ENCODE measurements at places on chromosomes 12 and 14.

GRCh38 chr12:29149691-29150281 is 708 bp downstream of the FAR2 start:
- peak; percentile 67 for DNase-seq

- DNase-seq: no peak
Observed at GRCh38 chr14:100791348-100791735, 34.6 kb upstream of the MEG3 start.

- DNase-seq: no peak
Observed at GRCh38 chr14:61219256-61219655, 61.9 kb downstream of the TMEM30B start.

DNA sequence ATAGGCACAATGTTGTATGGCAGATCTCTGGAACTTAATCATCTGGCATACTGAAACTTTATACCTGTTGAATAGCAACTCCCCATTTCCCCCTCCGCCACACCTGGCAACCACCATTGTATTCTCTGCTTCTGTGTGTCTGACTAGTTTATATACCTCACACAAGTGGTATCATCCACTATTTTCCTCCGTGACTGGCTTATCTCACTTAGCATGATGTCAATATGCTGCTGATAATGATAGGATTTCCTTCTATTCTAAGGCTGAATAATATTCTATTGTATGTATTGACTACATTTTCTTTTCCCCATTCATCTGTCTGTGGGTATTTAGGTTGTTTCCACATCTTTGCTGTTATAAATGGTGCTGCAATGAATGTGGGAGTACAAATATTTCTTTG is 21.5 kb downstream of the BRMS1L start:
- DNase-seq: no peak

- DNase-seq: no peak
Observed at GRCh38 chr14:72539661-72540315, 354.1 kb downstream of the DPF3 start.

- DNase-seq: no peak
Observed at GRCh38 chr12:131266591-131267467, 313.1 kb downstream of the ADGRD1 start.

DNA sequence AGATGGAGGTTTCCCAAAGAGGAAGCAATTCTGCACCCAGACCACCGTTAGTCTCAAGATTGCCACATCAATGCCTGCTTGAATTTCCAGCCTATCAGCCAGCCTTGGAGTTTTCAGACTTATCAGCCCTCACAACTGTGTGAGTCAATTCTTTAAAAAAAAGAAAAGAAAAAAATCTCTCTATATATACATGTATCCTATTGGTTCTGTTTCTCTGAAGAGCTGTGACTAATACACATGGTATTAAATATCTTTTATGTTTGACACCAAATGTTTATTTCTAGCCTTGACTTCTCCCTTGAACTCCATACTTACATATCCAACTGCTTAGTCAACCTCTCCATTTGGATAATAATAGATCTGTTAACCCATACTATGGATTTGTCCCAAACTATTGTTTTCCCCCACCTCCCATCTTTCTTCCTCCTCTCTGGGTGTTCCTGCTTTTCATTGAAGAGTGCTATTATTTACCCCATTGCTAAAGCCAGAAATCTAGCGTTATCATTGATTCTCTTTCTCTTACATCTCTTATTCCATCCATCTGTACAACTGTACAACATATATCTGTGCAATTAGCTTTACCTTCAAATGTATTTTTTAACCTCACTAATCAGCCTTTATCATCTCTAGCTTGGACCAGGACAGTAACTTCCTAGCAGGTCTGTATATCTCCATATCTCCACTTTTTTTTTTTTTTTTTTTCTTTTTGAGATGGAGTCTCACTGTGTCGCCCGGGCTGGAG is 22.7 kb upstream of the EID3 start:
- no peak for DNase-seq

- no peak for DNase-seq
Observed at GRCh38 chr12:32292151-32292550, 107.2 kb upstream of the FGD4 start.

- DNase-seq: no peak
Observed at GRCh38 chr12:121144416-121144914, 11.8 kb downstream of the P2RX7 start.

- no peak for DNase-seq
Observed at GRCh38 chr12:88307961-88308360, 165.9 kb downstream of the TMTC3 start.

- DNase-seq: no peak
Observed at GRCh38 chr14:61558271-61558670, 137.0 kb upstream of the HIF1A start.

DNA sequence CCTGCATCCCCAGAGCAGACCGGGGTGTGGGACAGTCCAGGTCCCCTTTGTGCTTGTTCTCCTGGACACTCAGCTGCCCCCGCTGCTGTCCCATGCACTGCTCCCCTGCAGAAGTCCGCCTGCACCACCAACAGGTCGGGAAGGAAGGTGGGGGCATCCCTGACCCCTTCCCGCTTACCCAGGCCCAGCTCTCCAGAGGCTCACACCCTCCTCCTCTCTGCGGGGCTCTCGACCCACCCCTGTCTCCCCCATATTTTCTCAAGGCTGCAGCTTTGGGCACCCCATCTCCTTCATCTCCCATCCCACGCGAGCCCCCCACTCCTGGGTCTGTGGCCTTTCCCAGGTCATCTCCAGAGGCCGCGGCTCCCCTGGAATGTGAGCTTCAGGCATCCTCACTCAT is 9.4 kb downstream of the ZBTB42 start:
- peak; percentile 44 for DNase-seq

GRCh38 chr14:87745507-87746118 is 247.4 kb downstream of the GALC start:
- DNase-seq: no peak

DNA sequence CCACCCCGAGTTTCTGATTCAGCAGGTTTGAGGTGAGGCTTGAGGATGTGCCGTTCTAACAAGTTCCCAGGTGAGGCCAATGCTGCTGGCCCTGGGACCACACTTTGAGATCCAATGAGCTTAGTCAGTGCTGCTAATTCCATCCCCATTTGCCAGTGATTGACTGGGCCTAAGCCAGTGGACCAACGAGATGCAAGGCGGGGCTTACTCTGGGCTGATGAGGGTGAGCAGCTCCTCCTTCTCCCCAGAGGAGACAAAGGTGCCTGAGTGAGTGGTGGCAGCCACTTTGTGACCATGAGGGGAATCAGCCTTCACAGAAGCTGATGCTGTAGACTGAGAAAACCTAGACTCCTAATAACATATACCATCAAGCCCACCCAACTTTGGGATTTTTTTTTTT is 23.1 kb upstream of the HNF1A start:
- DNase-seq: no peak

DNA sequence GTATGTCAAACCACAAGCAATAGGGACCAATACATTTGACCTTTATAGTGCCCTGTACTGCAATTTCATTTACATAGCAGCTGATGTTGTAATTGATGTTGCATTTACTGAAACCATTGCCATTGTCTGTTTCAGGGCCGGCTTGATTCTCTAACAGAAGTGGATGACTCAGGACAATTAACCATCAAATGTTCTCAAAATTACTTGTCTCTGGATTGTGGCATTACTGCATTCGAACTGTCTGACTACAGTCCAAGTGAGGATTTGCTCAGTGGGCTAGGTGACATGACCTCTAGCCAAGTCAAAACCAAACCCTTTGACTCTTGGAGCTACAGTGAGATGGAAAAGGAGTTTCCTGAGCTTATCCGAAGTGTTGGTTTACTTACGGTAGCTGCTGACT is 216.0 kb downstream of the AKAP6 start:
- no peak for DNase-seq

DNA sequence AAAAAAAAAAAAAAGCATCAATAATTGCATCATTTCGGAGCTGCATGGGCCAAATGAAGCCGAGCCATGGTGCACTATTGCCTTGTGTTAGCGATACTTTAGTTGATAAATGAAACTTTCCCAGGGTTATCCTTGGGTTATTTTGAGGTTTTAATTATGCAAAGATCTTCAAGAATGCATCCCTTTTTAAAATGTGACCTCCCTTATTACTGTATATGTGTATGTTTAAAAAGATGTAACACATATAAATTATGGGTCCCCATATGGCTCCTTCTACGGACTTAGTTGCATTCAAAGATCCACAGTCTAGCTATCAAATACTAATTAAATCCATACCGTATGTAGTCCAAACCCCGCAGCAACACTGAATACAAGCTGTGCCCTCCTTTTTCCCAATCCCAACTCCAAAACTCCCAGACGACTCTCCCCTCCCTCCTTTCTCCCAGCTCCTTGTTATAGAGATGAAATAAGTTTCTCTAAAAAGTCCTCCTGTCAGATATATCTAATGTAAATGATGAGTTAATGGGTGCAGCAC is 129.3 kb upstream of the MAP1LC3B2 start:
- DNase-seq: no peak

DNA sequence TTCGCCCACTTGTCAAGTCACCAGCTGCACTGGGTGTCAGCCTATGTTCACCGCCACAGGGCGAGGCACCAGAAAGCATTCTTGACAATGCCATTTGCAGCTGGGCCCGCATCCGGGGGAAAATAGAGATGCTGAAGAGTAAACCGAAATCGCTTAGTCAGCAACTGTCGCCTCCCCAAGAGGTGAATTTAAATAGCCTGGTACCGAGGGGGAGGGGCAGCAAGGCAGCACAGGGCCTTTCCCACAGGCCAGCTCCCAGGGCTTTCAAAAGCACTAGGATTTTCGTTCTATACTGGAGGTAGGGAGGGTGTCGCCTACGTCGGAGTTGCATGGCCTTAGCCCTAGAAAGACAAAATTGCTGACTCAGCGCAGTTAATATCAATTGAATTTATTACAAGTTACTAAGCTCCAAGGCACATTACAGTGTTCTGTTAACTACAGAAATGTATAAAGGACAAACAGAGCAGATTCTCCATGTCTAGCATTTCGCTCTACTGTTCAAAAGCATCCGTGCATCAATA is 4.3 kb downstream of the IRF2BPL start:
- peak; percentile 78 for DNase-seq

DNA sequence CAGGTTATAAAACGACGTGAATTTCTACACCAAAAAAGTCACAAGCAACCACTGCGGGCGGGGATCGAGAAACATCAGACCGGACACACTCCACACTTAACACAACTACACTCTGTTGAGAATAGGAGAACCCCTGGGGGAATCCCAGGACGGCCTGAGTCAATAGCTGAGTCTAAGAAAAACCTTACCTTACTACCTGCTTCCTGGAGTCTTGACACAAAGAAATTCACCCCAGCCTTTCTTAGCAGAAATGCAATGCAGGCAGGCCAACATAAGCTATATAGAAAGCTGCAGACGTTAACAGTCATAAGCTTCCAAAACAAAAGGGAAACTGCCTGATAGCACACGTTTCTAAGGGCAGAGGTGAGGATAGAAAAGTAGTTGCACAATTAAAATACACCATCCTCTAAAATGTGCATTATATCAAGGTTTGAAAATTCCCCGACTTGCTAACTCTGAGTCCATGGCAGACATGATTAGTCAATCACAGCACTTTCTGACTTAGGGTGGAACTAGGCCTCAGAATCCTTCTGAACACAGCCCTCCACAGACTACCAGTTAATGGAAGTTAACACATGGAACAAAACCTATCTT is 68.0 kb downstream of the CCDC88C start:
- DNase-seq: no peak

DNA sequence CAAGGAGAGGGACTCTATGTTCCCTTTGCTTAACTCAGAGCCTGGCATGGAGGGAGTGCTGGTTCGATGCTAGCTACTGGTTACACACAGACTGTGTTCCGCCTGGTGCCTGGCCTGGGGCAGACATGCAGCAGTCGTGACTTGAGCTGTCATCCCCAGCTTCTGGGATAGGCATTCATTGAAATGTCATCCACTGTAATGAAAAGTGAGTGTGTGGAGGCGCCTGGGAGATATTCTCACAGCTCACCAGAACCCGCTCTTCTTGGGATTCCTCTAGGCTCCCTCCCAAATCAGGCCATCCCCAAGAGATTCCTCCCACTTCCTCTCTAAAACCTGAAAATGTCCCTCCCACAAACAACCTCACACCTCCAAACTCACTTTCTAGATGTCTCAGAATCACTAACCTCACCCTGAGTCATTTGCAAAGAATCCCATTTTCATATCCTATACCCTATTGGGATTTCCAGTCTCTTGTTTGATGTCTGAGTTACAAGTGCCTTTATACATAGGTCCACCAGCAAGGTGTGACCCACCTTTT is 82.8 kb downstream of the CRACR2A start:
- DNase-seq: no peak

GRCh38 chr12:128652136-128652751 is 171.5 kb downstream of the SLC15A4 start:
- DNase-seq: no peak

GRCh38 chr12:63857771-63858670 is 13.5 kb downstream of the SRGAP1 start:
- DNase-seq: no peak

DNA sequence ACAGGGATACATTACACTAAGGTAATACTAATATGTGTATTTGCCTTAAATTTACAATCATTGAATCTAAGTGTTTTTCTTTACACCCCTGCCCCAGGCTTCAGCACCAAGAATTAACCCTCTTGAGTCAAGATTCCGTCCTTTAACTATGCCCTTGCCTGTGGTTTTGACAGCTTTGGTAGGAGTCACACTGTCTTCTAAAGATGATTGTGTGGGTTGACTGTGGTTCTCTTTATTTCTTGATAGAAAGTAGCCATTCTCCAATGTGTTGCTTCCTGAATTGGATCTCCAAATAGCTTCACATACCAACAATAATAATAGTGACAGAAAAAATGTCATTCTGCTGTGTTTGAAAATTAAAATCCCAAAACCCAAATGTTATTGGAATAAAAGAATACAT is 3.6 kb downstream of the CLEC7A start:
- DNase-seq: no peak

- DNase-seq: peak; percentile 69
Observed at GRCh38 chr14:55097881-55098560, 31.0 kb upstream of the LGALS3 start.

GRCh38 chr12:132641811-132642650 is 23.5 kb downstream of the P2RX2 start:
- DNase-seq: no peak

DNA sequence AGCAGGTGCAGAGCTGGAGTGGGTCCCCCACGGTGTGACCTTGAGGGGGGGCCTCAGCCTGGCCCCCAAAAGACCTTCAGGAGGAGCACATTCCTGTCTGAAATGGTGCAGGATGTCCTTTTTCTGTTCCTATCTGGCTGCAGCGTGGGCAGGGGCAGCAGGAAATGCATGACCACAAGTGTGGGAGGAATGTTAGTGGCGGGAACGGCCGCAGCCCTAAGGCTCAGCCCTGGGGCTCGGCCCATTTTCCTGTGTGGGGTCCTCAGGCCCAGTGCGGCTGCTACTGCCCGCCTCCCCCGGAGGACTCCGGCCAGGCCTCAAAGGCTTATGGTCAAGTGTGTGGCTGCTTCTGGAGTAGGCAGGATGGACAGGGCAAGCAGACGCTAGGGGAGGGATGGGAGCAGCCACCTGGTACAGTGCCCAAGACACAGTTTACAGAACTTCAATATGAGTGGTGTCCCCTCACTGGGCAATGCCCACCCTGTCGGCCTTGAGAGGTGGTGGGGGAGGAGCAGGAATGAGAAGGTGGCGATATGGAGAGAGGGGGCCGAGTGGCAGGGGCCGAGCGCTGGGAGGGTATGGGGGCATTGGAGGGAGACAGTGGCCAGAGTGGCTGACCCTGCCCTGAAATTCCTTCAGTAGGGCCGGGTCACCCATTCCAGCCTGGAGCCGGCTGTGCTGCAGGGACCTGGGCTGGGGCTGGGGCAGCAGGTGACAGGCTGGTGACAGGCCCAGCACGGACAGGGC is 137.4 kb downstream of the CALM1 start:
- DNase-seq: no peak
